ENCODE measurements at places on chromosomes 2 and 18.

DNA sequence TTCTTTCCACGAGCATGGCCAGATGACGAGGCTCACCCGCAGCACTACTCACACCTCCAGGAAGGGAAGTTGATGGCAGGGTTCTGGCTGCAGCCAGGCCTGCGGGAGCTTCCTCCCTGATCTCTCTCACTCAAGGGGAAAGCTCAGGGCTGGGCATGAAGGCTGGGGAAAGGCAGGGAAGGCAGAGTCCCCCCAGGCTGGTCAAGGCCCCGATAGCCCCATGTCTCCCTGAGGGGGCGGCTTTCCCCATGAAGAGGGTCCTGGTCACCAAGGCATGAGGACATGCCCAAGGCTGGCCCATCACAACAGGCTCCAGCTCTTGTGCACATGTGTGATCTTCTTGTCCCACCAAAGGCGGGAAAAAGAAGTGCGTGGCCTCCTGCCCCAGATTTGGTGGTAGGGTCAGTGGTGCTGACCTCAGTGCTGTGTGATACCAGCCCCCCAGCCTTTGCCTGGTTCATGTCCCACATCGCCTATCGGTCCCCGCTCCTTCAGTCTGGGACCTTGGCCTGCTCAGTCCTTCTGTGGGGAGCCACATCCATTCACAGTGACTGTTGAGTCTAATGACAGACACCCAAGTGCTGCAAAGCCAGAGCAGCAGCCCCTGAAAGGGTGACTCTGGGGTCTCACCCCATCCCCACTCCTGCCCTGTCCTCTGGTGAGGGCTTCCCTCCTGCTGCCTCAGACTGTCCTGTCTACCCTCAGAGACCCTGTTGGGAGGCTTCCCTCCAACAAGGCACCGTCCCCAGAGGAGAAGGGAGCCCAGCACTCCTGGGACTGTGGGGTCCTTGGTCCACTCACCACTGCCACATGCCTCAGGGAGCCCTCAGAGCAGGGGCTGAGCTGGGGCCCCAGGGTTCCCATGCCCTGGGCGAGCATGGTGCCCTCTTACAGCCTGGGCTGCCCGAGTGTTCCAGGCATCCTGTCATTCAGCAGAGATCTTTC is 49.8 kb upstream of the ALPP start:
- no peak for DNase-seq

- DNase-seq = no peak
These were observed 54.5 kb downstream of the RASGRP3 start for GRCh38 chr2:33530690-33531548.

- no peak for DNase-seq
These were observed 574.5 kb upstream of the ZEB2 start for GRCh38 chr2:145094370-145094769.

GRCh38 chr2:58604096-58604495 is 363.0 kb upstream of the FANCL start:
- DNase-seq = no peak

- no peak for DNase-seq
These were observed 47.0 kb downstream of the ZEB2 start for GRCh38 chr2:144472911-144473310.

GRCh38 chr2:235556901-235557300 is 63.1 kb downstream of the AGAP1 start:
- DNase-seq = no peak

DNA sequence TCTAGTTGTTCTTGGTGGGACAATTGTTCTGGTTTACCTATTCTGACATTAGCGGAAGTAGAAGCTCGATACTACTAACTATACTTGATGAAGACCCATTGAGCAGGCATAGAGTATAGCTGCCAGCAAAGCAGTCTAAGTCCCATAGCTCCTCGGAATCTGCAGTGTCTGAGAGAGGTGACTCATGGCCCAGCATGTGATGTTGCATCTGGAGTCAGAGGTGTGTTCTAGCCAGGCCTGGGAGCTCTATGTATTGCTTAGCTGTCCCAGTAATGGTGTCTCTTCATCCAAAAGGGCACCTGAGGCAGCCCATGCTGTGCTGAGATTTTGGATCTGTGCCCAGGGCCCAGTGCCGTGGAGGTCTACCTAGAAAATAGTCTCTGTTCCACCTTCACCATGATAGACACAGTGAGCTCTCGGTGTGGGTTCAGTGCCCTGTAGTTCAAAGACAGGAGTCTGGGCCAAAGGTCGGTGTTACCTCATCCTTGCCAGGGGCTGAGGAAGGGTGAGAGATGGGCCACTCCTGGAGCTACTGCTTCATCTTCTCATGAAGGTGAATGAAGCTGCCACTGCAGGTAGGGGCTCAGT is 47.3 kb downstream of the MEX3C start:
- DNase-seq = peak; percentile 31

- DNase-seq = no peak
These were observed 116.1 kb downstream of the SPTBN1 start for GRCh38 chr2:54572262-54572635.

- DNase-seq = no peak
These were observed 2.1 kb downstream of the NCKAP1 start for GRCh38 chr2:183035954-183036669.

DNA sequence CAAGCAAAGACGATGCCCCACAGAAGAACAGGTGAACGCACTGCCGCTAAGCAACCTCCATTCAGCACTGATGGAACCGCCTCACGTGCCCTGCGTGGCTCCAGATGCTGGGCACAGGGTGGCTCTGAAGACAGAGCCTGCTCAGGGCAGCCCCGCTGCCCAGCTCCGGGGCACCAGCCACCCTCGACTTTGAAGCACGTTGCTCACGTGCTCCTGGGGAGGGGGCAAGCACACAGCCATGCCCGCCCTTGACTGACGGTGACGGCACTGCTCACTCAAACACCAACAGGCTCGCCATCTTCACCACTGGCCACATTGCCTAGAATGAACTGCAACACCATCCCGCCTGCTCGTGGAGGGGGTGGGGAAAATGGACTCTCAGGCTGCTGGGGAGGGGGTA is 251.3 kb downstream of the HDAC4 start:
- no peak for DNase-seq

- DNase-seq = no peak
These were observed 213.6 kb downstream of the GLI2 start for GRCh38 chr2:120949027-120949956.

- no peak for DNase-seq
These were observed 64.0 kb downstream of the BOD1L2 start for GRCh38 chr18:57210716-57211411.

DNA sequence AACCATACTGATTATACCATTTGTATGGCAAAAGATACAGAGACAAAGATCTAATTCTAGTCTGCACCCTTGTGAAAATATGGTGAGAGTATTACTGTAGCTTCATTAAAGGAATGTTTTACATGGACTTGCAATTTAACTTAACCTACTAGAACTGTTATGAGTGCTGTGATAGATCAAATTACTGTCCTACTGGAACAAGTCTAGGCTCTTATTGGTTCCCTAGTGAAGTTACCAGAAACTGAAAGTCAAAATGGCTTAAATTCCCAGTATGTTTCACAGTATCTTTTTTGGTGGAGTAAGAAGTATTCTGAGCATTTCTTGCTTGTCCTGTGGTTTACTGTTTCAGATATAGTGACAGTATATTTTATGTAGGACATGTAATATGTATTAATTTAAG is 3.8 kb upstream of the TBR1 start:
- DNase-seq = no peak

DNA sequence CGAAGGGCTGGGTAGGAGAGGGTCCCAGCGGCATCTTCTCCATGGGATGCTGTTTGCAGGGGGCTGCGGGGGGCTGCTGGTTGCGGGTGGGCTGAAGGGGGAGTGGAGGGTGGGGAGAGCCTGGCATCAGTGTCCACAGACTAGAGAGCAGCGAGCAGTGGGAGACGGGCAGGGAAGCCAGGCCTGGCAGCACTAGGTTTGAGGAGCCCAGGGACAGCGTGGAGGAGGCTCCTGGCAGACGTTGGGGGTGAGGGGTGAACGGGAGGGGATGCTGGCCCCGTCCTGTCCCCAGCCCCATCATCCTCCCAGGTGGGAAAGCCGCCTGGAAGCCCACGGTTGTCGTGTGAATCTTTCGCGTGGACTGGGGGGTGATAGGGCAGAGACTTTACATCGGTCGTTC is 48.2 kb upstream of the TFCP2L1 start:
- no peak for DNase-seq

- DNase-seq = no peak
These were observed 94.1 kb upstream of the LDLRAD4 start for GRCh38 chr18:13124411-13124810.

GRCh38 chr2:175436076-175436475 is 254.6 kb upstream of the ATP5MC3 start:
- no peak for DNase-seq

GRCh38 chr2:67548317-67549201 is 151.4 kb downstream of the ETAA1 start:
- DNase-seq = no peak

DNA sequence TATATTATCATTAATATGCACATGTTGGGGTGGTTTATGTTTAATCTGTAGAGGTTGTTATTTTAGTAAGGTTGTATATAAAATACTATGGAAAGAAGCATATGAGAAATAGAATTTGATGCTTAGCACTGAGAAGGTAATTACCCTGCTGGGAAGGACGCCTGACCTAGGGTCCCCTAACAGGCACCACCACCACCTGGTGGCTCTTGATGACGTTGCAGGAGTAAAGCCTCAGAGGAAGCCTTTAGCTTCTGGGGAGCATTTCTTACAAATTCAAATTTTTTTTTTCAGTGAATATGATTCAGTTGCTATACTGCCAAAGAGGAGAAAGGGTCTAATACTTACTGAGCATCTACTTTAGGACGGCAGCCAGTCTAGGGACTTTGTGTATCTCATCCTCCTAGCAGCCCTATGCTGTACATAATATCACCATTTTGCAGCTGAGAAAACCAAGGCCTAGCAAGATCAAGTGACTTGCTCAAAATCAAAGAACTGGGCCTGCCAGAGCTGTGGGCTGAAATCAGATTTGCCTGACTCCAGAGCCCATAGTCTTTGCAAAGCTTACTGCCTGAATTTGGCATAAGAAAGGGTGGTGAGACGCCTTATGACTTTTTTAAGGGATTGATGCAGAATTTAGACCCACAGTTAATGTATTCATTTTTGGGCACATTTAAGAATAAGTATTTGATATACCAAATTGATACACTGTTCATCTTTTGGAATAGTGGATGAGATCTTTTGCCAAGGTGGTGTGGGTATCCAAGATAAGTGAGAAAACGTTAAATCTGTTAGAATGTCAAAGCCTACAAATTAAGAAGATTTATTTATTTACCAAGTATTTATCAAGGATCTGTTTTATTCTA is 78.8 kb upstream of the GAREM1 start:
- peak; percentile 57 for DNase-seq

DNA sequence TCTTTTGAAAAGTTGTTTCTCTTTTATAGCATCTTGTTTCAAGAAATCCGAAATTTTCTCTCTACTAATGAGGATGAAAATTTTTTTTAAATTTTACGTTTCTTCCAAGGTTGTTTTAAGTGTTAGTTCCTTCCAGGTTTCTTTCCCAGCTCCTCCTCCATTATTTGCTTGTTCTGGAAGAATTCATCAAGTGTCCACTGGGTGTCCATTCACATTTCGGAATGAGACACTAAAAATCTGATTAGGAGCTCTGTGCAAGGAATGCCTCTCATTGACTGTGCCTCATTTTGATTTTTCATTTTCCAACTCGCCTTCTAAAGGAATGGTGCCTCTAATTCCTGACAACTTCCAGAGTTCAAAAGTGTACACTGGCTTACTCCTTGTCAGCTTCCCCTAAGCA is 6.1 kb downstream of the SP100 start:
- DNase-seq = no peak

- DNase-seq = no peak
These were observed 46.1 kb upstream of the PKDCC start for GRCh38 chr2:42001711-42002201.

DNA sequence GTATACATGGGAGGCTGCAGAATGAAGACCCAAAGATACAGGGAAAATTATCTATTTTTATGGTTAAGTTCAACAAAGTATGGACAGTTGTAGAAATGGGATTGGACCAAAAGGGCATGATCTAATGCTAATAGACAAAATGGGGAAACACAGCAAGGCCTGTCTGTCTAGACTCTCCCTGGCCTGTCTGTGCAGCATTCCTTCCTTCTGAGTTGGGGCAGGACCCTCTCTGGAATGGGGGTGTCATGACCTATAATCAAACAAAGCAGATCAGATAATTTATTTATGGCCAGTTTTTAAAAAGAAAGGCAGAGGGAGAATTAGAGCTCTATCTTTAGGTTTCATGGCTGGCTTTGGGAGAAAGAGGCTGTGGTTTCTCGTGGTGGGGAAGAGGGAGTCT is 104.4 kb downstream of the CTIF start:
- DNase-seq = no peak

GRCh38 chr2:239548451-239548871 is 147.6 kb upstream of the HDAC4 start:
- DNase-seq = peak; percentile 92

DNA sequence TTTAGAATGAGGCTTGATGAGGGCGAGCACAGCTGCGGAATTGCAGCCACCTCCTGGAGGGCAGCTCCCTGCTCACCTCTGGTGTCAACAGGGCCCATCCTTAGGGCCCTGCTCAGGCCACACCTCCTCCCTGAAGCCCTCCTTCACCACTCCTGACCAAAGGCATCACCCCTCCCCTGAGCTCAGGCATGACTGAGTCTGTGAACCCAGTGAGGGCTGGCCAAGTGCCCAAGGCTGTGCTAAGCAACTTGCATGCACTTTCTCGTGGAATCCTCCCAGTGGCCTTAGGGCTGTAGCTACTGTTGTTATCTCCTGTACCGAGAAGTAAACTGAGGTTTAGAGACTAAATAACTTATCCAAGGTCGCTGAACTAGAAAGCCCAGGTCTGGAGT is 101.7 kb downstream of the KLHL29 start:
- DNase-seq = no peak

- DNase-seq = no peak
These were observed 23.7 kb downstream of the METTL8 start for GRCh38 chr2:171410101-171410500.

DNA sequence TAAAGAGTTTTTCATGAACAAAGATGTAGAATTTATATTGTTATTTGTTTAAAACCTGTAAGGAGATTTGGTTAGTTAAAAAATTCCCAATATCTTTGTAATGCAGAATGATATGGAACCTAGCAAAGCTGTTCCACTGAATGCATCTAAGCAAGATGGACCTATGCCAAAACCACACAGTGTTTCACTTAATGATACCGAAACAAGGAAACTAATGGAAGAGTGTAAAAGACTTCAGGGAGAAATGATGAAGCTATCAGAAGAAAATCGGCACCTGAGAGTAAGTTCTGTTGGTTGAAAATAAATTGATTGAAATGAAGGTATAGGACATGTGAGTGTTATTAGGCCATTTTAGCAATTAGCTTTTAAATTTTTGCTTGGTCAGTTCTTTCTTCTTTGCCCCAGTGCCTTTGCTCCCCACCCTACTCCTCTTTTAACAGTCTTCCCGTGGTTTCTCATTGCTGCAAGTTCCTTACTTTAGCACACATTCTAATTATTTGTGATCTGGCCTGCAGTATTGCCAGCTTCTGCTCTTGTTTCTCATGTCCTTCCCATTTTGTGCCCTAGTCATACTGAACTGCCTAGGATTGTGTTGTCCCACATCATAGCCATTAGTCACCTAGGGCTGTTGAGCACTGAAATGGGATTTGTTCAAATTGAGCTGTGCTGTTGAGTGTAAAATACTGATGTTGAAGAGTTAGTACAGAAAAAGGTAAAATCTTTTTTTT is 36.6 kb downstream of the VAPA start:
- no peak for DNase-seq

- no peak for DNase-seq
These were observed 29.3 kb downstream of the HAUS1 start for GRCh38 chr18:46133534-46133933.

- no peak for DNase-seq
These were observed 56.2 kb upstream of the DYNC1I2 start for GRCh38 chr2:171630812-171631626.

GRCh38 chr2:101300164-101300563 is 8.3 kb downstream of the RNF149 start:
- DNase-seq = no peak

GRCh38 chr2:46563186-46563585 is 83.8 kb downstream of the TMEM247 start:
- no peak for DNase-seq

Measured in activated T-cell treated with anti-CD3 and anti-CD28 coated beads, Interleukin-2, amount 50 U/mL, for 72 hours (primary cell).